ENCODE measurements at places on chromosomes 3 and 15.
A peak's percentile ranks its signal among the peaks of the same experiment; 100 is the strongest.

GRCh38 chr15:35696767-35697231, 150.8 kb upstream of the DPH6 start:
- DNase-seq: no peak

DNA sequence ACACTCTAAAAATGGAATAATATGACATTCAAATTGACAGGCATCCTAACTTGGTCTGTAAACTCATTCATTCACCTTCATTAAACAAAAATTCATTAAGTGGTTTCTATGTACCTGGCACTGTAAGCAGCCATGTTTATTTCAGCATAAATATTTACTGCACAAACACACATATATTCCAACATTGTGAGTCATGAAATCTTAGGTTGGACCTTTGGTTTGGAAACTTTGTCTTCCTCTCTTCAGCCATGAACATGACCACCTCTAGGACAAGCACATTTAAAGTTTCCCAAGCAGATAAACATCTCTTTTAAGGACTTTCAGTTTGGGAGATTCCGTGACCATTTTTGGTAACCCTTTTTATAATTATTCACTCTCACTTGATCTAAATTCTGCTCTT, 131.8 kb downstream of the TPRG1 start:
- no peak for DNase-seq

DNA sequence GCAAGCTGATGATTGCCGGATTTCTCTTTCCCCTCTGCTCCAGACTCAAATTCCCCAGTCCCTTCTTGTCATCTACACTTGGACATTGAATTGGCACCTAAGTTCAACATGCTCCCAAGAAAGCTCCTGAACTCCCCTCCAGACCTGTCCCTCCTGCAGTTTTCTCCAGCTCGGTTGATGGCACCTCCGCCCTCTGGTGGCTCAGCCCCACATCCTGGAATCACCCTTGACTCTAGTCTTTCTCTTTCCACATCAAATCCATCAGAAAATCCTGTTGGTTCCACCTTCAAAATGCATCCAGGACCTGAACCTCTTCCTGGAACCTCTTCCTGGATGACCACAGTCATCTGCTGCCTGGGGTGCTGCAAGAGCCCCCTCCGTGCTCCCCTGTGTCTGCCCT, 60.1 kb downstream of the RASGRF1 start:
- DNase-seq: no peak

DNA sequence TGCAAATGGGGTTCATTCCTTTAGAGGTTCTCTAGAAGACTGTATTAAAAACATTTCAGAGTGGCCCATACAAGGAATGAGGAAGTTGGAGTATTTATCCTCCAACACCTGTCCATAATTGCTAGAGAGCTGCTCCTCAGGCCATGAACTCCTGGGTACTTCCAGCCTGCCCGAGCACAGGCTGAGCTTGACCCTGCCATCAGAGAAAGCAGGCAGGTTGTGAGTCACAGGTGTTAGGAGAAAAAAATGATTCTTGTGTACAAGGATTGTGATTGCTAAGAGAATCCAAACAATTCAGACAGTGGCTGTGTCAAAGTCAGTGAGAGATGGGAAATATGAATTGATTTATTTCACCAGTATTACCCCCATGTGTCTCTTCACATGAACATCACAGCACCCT, 156.8 kb upstream of the GADL1 start:
- DNase-seq: no peak

- DNase-seq: no peak
Measured at GRCh38 chr15:96020133-96020532, 310.4 kb upstream of the NR2F2 start.

DNA sequence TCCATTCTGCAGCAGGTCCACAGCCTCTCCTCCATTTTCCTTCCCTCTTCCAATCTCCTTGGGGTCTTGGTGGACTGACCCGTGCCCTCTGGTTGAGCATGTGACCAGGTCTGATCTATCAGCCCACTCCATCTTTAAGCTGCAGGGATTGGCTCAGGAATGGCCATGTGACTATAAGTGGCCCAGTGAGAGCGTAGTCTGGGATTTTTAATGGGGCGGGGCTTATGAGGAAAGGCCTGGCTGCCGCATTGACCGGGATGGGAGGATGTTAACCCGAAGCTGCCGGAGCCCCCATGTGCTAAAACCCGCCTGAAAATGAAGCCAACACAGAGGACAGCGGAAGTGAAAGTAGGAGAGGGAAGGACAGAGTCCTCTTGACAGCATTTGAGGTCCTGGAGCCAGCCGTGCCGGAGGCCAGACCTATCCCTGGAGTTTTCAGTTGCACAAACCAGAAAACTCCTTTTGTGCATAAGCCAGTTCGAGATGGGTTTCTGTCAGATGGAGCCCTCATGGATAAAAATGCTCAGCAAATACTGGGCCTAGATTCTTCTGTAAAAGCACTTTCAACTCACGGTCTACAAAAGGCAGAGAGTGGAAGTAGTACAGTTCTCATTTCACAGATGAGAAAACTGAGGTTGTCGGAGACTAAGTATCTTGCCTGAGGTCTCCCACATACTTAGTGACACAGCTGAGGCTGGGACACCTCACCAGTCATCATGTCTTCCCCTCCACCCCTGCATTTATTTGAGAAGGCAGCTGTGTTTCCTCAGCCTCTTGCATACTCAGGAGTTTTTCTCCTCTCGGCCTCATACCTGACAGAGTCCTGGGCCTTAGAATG, 61.9 kb downstream of the ATP2B2 start:
- no peak for DNase-seq

DNA sequence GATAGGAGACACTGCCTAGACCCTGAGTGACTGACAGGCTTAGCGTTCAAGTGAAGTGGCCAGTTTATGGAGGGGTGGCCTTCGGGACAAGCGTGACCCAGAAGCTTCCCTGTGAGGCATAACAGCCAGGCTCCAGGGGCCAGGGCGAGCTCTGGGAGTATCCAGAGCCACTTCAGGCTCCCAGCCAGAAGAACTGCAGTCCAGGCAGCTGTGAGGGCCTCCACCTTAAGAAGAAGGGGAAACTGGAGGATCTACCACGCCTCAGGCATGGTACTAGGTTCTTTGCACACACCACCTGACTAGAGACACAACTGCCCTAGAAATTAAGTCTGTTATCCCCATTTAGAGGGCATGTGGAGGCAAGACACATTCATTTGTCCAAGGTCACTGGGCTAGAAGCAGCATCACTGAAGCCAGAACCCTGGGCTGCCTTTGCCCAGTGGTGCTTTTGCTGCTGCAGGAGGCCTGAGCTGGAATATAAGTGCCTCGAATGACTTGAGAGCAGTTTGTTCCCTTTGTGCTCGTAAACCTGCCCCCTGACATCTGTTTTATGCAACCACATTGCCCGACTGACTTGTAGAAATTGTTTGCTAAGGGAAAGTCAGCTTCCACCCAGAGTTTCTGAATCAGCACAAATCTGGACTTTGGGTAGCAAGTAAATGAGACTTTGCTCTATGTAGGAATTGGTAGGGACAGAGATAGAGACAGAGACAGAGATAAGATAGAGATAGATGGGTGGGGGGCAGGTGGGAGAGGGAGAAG, 23.3 kb downstream of the RASGRF1 start:
- DNase-seq: no peak

DNA sequence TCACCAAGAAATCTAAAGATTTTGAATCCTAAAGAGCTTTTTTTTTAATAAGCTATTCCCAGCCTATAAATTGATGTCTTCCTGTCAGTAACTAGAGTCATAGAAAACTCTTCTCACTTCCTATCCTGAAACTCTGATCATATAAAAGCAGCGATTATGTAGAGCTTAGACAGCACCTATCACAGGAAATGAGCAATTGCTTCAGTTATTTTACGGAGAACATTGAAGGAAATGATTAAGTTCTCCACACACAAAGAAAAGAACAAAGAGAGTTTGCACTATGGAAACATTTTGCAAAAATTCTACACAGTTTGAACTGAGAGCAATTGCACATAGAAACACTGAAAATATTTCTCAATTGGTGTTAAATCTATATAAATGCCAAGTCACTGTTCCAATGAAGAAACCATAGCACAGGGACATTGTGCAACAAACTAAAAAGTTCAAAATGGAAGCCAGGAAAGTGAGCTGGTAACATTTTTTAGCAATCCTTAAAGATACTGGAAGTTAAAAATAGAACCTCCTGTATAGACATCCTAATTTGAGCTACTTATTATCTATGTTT, 291.5 kb upstream of the ARHGEF26 start:
- no peak for DNase-seq

GRCh38 chr3:65888980-65889706, 149.6 kb downstream of the MAGI1 start:
- DNase-seq: no peak

GRCh38 chr3:42846685-42847522, 28.8 kb downstream of the CYP8B1 start:
- no peak for DNase-seq

GRCh38 chr3:98877132-98877531, 24.4 kb downstream of the DCBLD2 start:
- no peak for DNase-seq

DNA sequence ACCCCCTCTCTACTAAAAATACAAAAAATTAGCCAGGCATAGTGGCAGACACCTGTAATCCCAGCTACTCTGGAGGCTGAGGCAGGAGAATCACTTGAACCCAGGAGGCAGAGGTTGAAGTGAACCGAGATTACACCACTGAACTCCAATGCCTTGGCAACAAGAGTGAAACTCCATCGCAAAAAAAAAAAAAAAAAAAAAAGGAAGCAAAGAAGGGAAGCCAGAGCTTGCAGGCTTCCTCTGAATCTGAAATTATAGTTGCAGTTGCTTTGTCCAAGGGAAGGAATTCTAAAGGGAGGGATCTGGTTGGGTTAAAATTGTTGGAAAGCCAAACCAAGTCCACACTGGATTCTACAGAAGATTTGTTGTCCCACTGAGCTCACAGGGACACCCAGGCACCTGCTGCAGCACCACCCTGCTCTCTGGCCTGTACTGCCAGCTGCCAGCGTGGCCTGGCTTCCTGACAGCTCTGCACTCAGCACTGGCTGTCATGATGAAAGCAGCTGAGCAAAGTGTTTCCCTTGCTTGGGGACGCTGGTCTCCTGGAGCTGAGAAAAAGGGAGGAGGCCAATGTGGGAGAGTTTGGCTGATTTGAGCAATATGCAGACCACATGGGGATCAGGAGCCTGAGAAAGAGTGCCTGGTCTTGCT, 88.8 kb upstream of the HES1 start:
- DNase-seq: no peak

- DNase-seq: no peak
Measured at GRCh38 chr3:154842536-154842935, 237.6 kb upstream of the MME start.

- DNase-seq: no peak
Measured at GRCh38 chr3:162213956-162214355, 717.3 kb downstream of the OTOL1 start.

DNA sequence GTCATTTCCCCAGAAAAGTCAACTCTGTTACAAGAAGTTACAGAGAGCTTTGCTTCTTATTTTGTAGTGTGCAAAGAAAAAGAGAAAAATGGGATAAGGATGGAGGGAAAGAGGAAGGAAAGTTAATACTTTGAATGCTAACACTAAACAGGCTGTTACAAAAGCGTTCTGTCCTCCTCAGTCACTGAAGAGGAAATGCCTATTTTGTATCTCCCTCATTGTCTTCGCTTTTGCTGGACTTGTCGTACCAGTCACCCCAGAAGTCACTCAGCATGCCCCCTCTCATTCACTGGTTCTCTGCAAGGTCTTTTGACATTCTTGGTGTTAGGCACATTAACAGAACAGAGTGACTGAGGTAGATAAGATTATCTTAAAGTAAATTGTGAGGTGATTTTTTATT, 129.6 kb downstream of the ALCAM start:
- DNase-seq: no peak

- DNase-seq: no peak
Measured at GRCh38 chr3:124410471-124410870, 319.8 kb upstream of the UMPS start.

- DNase-seq: no peak
Measured at GRCh38 chr3:129416415-129416814, 12.0 kb downstream of the EFCAB12 start.

DNA sequence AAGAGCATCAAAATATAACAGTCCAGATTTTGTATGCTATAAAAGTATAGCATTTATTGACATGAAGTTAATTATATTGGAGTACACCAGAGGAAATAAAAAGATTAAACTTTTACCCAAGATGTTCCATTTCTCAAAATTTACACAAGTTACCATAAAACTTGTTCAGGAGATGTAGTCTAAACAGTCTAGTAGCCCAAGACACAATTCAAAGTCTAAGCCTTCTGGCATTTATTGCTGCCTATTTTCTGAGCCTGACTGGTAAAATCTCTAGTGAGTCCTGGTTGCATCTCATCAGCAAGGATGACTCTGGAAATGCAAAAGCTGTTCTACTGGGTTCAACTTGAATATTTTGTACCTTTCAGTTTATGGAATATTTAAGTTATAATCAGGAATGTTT, 468.7 kb downstream of the PDCD6IP start:
- DNase-seq: no peak

DNA sequence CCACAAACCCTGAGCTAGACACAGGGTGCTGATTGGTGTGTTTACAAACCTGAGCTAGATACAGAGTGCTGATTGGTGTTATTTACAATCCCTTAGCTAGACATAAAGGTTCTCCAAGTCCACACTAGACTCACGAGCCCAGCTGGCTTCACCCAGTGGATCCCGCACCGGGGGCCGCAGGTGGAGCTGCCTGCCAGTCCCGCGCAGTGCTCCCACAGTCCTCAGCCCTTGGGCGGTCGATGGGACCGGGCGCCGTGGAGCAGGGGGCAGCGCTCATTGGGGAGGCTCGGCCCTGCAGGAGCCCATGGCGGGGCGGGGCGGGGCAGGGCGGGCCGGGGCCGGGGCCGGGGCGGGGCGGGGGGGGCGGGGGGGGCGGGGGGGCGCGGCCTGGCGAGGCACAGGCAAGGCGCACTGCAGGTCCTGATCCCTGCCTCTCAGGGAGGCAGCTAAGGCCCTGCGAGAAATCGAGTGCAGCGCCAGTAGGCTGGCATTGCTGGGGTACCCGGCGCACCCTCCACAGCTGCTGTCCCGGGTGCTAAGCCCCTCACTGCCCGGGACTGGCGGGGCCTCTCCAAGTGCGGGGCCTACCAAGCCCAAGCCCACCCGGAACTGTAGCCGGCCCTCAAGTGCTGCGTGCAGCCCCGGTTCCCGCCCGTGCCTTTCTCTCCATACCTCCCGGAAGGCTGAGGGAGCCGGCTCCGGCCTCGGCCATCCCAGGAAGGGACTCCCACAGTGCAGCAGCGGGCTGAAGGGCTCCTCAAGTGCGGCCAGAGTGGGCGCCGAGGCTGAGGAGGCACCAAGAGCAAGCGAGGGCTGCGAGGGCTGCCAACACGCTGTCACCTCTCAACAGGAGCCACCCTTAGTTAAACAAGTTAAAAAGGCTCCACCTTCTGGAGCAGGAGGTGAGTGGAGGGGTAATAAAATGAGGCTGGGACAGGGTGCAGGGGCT, 9.8 kb upstream of the TMEM40 start:
- no peak for DNase-seq

DNA sequence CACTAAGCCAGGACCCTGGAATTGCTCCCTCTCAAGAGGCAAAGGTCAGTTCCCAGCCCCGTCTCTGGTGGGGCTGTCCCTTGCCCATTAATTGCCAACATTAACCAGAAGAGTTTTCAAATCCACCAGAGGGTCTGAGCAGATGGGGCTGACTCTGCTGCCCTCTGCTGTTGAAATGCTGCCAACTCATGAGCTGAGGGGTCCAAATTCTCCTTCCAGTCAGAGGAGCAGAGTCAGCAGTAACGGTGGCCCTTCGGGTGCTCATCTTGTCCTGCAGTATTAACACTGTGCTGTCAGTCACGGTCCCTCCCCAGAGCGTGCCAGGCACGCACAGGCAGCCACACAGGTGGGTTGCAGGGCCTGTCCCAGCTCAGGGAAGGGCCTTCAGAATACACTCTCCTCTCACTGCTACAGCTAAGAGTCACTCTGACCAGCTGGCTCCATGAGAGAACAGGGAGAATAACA, 10.7 kb upstream of the SPTBN5 start:
- peak; percentile 45 for DNase-seq

GRCh38 chr3:193095366-193095765, 145.7 kb upstream of the PLAAT1 start:
- DNase-seq: no peak

Measured in activated T-cell treated with anti-CD3 and anti-CD28 coated beads for 48 hours (primary cell).